Hair follicle dermal papilla cell (primary cell): ENCODE measurements at places on chromosomes 7 and 10. TPM values are rescaled to one million over a fixed set of nuclear protein-coding genes. Genes with fewer than 3 reads are reported as not detected.

The PRPS1L1 gene
- total RNA-seq: not detected in 2 replicates

The FAM171A1 gene
- total RNA-seq: 18.2 and 22.1 TPM in 2 replicates

The ESYT2 gene
- total RNA-seq: 147 and 168 TPM in 2 replicates

The HOXA4 gene
- total RNA-seq: not detected in 2 replicates
